Ammon's horn (tissue), 1 donor: ENCODE measurements at places on chromosomes 7 and 10.

DNA sequence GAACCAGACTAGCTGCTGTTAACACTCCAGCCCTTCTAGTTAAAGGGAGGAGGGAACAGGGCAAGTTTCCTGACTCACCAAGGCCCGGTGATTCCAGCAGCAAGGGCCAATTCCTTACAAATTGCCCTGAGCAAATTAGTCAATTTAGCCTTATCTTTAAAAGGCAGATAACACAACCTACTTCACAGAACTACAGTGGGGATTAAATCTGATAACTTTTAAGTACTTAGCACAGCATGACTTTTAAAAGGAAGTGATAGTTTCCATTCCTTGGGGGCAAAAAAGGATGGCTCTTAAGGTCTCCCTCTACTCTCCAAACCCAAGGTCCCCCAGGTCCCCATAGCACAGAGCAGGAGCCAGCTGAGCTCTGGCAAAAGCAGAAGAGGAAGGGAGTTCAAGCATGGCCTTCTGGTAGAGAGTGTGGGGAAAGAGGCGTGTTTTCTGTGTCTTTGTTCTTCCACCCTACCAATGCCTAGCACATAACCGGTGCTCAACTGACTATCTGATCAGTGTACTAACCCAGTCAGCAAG lies 4.0 kb downstream of the CDCA7L start:
- peak; percentile 8 for DNase-seq

DNA sequence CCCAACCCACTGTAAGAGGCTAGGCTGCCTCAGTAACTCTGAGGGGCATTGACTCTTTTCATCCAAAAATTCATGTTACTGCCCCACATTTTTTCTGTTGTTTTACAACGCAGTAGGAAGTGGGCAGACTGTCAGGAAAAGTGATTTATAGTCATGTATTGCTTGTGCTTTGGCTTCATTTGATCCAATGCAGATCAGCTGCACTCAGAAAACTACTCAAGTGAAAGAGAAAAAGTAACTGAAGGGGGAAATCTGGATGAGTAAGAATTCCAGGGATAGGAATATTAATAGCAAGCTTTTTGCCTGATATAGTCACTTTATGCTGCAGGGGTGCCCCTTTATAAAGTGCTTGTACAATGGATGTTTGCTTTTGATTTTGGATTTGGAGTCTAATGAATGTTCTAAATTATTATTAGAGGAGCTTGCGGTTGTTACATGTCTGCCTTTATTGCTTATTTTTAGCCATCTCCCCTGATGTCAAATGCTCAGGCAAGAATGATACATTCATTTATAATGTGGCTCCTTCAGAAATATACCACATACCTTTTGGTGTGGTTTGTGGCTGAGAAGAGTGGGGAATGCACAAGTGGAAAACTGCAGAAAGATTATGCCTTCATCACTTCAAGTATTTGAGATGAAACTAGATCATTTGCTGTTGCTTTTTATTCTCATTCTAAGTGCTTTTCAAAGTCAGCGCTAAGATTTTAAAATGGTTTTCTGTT lies 86.1 kb downstream of the EGFR start:
- no peak for DNase-seq

- DNase-seq, result no peak
Observed at GRCh38 chr7:157555313-157555712, 218.5 kb downstream of the DNAJB6 start.

DNA sequence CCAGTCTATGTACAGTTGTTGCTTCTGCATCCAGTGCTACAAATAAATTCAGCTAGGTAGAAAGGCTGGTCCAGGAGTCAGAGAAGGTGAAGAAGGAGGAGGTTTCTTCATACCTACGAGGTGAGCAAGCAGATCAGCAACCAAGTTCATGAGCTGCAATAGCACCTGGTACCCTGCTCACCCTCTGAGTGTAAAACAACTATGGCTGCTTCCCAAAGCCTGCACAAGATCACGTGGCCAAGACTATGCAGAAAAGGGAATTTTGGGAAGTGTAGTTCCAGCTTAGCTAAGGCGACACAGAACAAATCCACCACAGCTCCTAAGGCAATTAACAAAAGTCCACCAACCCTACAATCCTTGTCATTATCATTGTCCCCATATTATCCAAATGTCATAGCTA lies 95.9 kb upstream of the AUTS2 start:
- DNase-seq, result no peak

DNA sequence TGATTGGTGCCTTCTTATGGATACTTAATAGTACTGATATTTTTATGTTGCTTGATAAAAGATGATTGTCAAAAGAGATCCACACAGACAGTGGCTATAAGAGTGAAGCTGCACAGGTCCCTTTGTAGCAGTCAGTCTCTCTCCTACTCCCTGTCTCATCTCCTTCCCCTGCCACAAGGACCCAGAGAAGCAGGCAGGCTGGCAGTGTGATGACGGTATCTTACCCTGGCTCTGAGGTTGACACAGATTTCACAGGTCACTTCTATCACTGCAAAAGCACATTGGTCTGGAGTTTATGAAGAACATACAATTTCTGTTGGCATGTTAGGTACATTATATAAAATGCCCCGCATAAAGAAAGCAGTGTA lies 64.4 kb upstream of the AHR start:
- DNase-seq, result peak; percentile 26

DNA sequence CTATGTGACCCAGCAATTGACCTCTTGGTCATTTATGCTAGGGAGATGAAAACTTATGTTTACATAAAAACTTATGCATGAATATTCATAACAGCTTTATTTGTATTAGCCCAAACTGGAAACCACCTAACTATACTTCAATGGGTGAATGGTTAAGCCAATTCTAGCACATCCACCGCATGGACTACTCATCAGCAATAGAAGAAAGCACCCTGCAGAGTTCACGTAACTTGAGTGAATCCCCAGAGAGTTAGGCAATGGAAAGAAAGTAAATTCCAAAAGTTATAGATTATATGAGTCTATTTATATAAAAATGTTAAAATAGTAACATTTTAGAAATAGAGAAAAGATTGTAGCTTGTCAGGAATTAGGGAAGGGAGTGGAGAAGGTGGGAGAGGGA lies 60.2 kb upstream of the NRG3 start:
- DNase-seq, result no peak

DNA sequence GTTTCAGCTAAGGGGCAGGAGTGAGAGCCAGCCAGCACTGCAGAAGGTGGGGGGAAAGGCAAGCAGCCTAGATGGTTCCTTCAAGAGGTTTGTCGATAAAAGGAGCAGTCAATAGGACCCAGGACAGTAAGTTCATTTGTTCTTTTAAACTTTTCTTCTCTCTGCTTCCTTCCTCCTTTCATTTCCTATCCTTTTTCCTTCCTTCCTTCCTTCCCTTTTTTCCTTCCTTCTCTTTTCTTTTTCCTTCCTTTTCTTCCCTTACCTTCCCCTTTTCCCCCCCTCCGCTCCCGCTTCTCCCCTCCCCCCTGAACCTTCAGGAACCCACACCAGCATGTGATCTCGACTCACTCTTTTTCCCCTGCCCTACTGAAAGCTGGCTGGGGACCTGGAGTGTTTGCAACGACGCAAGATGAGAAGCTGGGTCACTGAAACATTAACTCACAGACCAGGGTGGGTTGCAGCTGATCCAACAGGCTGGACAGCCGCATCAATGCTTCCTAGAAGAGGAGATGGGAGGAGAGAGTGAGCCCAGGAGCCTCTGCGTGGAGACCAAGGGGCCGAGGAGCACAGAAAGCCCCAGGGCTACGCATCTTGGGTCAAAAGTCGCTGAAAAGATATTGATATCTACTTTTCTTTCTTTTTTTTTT lies 103.4 kb upstream of the SDK1 start:
- DNase-seq, result no peak

DNA sequence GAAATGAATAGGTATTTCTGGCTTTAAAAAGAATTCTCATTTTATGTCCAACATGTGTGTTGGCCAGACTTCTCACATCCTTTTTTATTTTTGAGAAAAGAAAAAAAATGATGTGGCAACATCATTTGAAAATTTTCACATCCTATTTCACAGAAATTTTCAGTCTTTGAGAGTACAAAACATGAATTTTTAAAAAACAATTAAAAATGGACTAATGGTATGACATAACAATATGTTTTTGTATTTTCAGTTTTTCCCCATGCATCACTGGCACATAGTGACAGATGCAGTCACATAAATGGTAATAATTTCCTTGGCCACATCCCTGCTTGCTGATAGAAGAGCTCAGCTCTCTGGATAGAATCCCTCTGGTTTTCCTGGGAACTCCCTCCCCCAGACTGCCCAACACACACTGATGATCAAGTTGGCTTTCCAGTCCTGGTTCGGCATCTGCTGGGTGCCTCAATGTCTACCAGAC lies 188.5 kb upstream of the AGR3 start:
- peak; percentile 13 for DNase-seq

GRCh38 chr7:2641406-2642393 lies 9.9 kb downstream of the TTYH3 start:
- DNase-seq, result peak; percentile 93

GRCh38 chr7:112648781-112649180 lies 141.4 kb downstream of the TMEM168 start:
- no peak for DNase-seq

- peak; percentile 22 for DNase-seq
Observed at GRCh38 chr7:34087892-34088891, 182.9 kb downstream of the BMPER start.

GRCh38 chr7:95737828-95738505 lies 34.4 kb upstream of the DYNC1I1 start:
- no peak for DNase-seq

DNA sequence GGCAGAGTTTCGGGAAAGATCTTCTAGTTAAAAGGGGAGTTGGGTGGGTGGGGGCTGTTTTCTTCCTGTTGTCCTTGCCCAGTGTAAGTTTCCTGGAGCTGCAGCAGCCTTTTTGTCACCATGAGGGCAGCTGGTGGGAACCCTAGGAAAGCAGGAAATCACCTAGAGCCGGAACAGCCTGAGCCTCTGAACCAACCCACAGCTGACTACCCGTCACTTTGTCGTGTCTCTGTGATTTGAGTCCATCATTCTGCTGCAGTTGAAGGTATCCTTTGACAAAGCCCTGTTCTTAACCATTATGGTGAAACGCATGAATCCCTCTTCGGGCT lies 1.2 kb upstream of the C10orf143 start:
- no peak for DNase-seq

DNA sequence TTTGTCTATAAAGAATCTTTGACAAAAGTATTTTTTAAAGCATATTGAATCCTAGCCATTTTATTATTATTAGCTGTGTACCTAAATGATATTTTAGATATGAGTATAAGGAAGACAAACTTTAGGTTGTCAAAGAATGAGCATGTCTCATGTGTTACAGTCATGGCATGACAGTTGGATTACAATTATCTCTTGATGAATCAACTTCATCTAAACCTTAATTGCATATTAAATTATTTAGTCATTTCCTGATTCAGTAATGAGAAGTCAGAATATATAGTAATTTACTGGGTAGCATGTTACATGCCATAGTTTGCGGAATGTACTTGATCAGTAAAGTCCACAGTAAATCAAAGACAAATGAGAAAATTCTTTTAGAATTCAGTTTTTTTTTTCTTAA lies 59.2 kb downstream of the MAPK8 start:
- DNase-seq, result no peak

- no peak for DNase-seq
Observed at GRCh38 chr10:63052083-63052482, 81.0 kb upstream of the NRBF2 start.

GRCh38 chr10:86597306-86597705 lies 57.0 kb upstream of the OPN4 start:
- DNase-seq, result no peak

DNA sequence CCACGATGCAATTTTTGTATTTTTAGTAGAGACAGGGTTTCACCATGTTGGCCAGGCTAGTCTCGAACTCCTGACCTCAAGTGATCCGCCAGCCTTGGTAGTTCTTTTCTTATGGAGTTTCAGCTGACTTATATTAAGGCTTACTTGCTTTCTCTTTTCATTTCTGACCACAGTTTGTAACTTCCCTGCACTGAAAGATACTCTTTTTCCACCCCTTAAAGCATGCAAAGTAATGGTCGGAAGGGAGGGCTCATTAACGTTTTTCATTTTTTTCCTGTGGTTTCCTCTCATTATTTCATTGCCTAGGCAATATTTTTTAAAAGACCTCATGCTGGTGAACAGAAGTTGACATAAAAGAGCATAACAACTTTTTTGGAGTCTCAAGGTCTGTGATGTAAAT lies 27.0 kb downstream of the ADRB1 start:
- no peak for DNase-seq

GRCh38 chr7:4849390-4849789 lies 12.4 kb downstream of the PAPOLB start:
- DNase-seq, result peak; percentile 64

DNA sequence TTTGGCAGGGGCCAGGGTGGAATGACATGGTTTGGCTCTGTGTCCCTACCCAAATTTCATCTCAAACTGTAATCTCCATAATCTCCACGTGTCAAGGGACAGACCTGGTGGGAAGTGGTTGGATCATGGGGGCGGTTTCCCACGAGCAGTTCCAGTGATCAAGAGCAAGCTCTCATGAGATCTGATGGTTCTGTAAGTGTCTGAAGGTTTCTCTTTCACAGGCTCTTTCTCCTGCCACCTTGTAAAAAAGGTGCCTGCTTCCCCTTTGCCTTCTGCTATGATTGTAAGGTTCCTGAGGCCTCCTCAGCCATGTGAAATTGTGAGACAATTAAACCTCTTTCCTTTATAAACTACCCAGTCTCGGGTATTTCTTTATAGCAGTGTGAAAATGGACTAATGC lies 188.3 kb downstream of the CHCHD3 start:
- DNase-seq, result no peak

- no peak for DNase-seq
Observed at GRCh38 chr10:33327751-33328150, 6.7 kb downstream of the NRP1 start.

GRCh38 chr10:17730667-17731066 lies 21.3 kb upstream of the TMEM236 start:
- DNase-seq, result no peak

DNA sequence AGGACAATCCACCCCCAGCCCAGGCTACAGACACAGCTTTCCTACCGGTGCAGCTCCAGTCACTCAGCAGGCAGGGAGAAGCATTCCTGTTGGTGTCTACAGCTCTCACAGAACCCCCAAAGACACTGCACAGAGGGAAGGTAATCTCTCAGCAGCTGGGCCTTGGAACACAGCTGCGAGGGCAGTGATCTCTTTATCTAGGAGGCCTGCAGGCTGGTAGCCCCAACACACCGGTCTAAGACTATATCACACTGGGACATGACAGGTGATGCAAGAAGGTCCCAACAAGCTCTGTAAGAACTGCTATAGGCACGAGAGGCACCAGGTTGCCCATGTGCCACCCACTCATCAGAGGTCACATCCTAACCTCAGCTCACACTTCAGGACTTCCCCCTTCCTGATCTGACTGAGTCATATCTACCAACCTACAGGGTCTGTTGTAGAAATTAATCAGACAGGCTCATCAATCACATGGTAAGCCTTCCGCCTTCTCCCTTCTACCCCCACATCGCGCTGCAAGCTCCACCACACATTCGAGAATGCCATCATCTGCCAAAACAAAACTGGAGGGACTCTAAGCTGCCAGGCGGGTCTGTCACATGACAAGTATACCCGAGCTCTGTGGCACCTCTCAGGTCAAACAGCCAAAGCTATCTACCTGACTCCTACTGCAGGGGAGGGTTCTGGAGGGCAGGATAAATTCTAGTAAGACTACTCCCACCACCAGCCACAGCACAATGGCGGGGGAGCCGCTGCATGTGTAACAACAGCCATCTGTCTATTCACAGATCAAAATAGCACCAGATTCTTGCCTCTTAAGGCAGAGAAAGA lies 26.1 kb downstream of the FAM53B start:
- DNase-seq, result peak; percentile 76
